ENCODE measurements at places on chromosomes 6 and 20. TPM values are rescaled to one million over a fixed set of nuclear protein-coding genes. Genes with fewer than 3 reads are reported as not detected.

Gene AVP
- total RNA-seq = not detected

DNA sequence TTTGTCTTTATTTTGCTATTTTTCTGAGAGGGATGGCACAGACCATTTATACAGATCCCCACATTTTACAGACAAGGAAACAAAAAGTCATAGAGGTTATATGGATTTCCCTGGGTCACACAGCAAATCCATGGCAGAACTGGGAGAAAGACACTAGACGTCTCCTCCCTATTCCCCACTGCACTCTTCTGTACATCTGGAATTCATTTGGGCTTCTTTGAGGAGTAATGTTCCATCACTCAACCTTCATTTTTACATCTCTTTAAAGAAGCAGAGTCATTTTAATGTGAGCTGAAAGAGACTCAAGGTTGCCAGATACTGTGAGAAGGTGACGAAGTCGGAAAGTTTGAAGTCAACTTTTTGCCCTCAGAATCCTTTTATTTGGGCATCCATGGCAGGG is 207.3 kb downstream of the OTOR start:
- no peaks in the 10 kb centered on the region for H3K4me1 ChIP-seq
- H3K27me3 ChIP-seq = no peaks in the 10 kb centered on the region
- H3K36me3 ChIP-seq = no peaks in the 10 kb centered on the region
- H3K27ac ChIP-seq = no peak overlapping the region
- DNase-seq = no peak
- H3K4me3 ChIP-seq = no peak overlapping the region

DNA sequence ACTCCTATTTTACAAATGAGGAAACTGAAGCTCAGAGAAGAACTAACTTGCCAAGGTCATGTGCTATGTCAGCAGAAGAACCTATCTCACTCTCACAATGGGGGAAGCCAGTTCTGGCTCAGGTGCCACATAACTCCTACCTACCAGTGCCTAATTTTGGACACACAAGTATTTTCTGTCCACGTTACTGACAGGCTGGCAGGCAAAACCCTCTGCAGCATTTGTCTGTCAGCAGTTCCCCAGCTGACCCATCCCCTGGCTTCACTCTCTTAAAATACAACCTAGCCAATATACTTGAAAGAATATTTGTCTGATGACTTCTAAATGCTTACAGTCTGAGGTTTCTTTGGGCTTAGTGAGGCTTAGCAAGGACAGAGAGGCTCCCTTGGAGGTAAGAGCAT is 15.5 kb downstream of the GSS start:
- DNase-seq = no peak
- peak overlapping the region; percentile 14 for H3K27ac ChIP-seq
- H3K4me1 ChIP-seq = peaks cover 31% of the 10 kb centered on the region
- H3K27me3 ChIP-seq = no peaks in the 10 kb centered on the region
- no peak overlapping the region for H3K4me3 ChIP-seq

Gene C20orf141
- total RNA-seq = not detected

Gene MOG
- total RNA-seq = not detected

Gene POM121L2
- not detected for total RNA-seq

DNA sequence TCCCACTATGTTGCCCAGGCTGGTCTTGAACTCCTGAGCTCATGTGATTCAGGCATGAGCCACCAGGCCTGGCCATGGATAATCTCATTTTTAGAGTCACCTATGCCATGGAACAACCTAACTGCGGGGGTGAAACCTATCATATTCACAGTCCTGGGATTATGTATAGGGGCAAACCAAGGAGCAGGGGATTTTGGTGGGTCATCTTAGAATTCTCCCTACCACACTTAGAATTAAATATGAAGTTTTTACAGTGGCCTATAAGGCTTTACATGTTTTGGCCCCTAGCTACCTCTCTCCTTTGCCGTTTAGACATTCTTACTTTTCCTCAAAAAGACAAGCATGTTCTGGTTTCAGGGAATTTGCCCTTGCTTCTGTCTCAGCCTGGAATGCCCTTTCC is 20.6 kb upstream of the VEGFA start:
- no peaks in the 10 kb centered on the region for H3K36me3 ChIP-seq
- no peak for DNase-seq
- no peak overlapping the region for H3K4me3 ChIP-seq

GRCh38 chr6:54284161-54284860 is 23.9 kb upstream of the TINAG start:
- no peaks in the 10 kb centered on the region for H3K36me3 ChIP-seq
- no peaks in the 10 kb centered on the region for H3K4me1 ChIP-seq
- no peak overlapping the region for H3K4me3 ChIP-seq
- no peak for DNase-seq
- no peak overlapping the region for H3K27ac ChIP-seq

DNA sequence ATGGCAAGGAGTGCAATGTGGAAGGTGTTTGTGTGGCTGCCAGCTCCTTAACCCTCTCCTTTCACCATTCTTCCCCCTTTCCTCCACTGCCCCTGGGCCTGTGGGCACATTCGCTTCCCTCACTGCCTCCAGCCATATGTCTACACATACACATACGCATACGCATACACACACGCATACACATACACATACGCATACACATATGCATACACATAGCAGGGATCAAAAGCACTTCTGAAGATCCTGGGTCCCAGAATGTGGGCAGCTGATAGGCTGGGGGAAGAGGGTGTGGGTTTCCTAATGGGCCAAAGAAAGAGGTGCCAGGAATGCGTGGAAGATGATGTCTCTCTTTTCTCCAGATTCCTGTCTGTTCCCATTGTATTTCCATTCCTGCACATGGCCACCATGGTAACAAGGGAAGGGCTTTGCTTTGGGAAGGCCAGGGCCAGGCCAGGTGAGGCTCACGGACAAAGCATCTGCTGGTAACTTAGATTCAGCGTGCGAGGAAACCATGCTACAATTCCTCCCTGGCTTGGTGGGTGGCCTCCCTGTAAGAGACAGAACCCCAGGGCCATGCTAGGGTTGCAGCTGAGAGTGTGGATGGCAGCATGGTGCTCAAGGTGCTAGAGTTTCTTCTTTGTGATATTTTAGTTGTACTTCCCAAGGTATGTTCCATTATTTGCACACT is 44.8 kb upstream of the GTSF1L start:
- H3K36me3 ChIP-seq = no peaks in the 10 kb centered on the region
- H3K27ac ChIP-seq = no peak overlapping the region
- no peaks in the 10 kb centered on the region for H3K27me3 ChIP-seq
- H3K4me1 ChIP-seq = peaks cover 12% of the 10 kb centered on the region
- DNase-seq = no peak

Gene FOXC1
- 8.3 TPM for total RNA-seq

DNA sequence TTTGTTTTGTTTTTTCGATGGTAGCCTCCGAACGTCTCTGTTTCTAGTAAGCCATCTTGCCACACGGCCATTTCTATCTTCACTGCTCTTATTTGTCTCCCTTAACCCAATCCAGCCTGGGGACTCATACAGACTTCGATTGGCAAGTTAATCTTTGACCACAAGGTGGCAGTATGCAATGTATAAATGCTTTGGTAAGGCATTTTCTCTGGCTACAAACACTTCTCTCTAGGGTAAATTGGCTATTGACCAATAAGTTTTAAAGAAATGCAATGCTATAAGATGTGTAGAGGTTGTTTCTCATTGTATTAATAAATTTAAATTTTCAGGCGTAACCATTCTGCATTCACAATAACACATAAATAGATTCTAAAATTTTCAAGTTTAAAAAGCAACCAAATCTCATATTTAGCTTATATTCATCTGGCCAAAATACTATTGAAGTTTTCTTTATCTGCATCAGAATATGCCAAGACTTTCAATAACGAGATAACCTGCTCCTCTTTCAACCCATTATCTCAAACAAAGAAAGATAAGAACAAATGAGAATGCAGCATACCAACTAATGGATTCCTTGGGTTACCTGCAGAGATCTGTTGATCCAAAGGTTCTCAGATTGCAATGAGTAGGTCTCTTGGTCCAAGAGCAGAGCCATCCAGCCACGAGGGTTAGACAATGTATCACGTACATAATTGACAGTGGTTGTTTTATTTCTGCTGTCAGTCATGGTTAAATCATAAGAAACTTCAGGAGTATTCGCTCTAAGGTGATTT is 231.9 kb downstream of the PKHD1 start:
- H3K36me3 ChIP-seq = no peaks in the 10 kb centered on the region
- H3K27ac ChIP-seq = no peak overlapping the region
- DNase-seq = peak; percentile 83
- H3K4me1 ChIP-seq = peaks cover 11% of the 10 kb centered on the region

Gene GNMT
- total RNA-seq = 0.45 TPM

DNA sequence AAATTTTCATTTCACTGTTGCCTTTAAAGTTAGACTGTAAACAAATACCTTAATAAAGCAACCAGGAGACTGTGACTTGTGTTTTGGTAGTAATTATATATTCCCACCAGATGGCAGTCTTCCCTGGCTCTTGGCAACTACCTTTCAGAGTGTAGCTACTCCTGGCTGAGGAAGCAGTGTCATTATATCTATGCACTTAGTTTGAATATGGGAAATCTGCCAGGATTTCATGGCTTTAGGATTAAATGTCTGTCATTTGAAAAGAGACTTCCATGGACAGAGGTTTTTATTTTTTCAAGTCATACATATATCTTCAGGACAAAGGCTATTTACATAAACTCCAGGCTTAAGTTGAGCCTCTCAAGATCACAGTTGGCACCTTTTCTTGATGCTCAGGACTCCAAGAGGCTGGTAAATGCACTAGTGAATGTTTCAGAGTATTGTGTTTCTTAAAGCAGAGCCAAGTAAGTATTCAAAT is 160.1 kb downstream of the C6orf58 start:
- H3K27ac ChIP-seq = no peak overlapping the region
- peak; percentile 90 for DNase-seq

Gene CLDN20
- not detected for total RNA-seq

Gene ZC3H12D
- 2.2 TPM for total RNA-seq

GRCh38 chr6:30544666-30545272 is 11.5 kb downstream of the GNL1 start:
- DNase-seq = no peak
- peaks cover 8% of the 10 kb centered on the region for H3K4me1 ChIP-seq
- no peak overlapping the region for H3K27ac ChIP-seq
- H3K4me3 ChIP-seq = no peak overlapping the region
- peaks cover 50% of the 10 kb centered on the region for H3K36me3 ChIP-seq
- H3K27me3 ChIP-seq = no peaks in the 10 kb centered on the region

DNA sequence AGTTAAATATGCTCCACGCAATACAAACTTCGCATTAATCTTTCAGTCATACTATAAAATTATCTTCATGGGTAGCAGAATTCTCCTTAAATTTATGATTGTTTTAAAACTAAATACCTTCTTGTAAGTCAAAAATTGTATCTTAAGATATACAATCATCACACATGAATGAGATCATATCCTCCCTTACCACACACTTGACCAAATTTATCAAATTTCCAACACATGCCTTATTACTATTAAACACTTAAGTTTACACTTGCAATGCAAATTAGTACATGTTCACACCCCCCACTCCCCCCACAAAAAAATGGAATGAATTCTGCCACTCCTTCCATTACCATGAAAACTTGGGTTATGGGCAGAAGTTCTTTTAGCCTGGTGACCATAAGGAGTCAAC is 13.8 kb downstream of the RANBP9 start:
- no peak overlapping the region for H3K27ac ChIP-seq
- DNase-seq = no peak
- peaks cover 88% of the 10 kb centered on the region for H3K4me1 ChIP-seq
- no peaks in the 10 kb centered on the region for H3K36me3 ChIP-seq
- no peaks in the 10 kb centered on the region for H3K27me3 ChIP-seq
